Pulmonary artery endothelial cell (primary cell): ENCODE measurements at places on chromosomes 6 and 20.
A peak's percentile ranks its signal among the peaks of the same experiment; 100 is the strongest.

DNA sequence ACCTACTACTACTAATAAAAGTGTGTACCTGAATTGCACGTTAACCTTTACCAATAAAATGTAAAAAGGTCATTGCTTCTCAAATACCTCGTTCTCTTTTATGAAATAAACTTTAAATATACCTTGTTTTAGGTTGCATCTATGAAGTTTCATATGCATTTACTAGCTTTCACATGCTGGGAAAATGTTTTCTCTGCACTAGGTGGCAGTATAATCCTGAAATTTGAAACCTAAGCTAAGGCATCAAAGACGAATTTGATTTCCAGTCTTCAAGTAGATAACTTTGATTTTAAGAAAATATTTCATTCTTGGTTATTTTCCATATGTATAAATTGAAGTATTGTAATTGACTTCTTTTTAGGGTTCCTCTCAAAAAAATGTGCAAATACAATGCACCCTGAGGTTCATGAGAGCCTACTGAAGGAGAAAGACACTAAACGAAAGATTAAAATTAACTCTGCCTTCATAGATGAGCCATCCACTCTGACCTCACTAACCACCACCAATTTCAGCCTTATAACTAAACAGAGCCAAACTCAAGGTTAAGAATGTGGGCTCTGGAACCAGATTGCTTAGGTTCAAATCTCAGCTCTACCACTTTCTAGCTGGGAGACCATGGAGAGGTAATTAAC, 7.3 kb upstream of the COL9A1 start:
- DNase-seq = no peak

DNA sequence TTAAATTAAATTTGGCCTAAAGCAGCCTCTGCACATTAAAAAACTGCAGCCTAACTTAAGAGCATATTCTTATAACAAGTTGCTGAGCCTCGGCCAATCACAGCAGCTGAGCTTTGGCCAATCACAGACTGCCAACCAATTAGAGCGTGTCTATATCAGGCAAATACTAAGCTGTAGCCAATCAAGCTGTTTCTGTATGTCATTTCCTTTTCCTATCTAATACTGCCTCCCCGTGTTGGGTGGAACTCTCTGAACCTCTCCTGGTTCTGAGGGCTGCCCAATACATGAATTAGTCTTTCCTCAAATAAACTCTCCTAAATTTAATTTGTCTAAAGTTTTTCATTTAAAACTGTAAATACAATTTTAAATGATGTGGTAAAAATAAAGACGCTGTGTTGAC, 3.9 kb upstream of the TMEM244 start:
- DNase-seq = no peak

DNA sequence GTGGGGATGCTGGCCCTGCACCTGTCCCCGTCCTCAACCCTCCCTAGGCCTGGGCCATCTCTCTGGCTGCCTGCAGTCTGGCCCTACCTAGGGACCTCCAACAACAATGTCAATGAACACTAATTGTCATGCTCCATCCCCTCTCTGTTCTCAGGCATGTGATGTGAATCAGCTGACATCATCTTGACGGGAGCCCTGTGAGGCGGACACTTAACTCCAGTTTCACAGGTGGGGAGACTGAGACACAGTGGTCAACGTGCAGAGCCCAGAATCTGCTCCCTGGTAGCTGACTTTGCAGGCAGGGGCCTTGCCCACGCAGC, 762 bp upstream of the TCEA2 start:
- DNase-seq = no peak

DNA sequence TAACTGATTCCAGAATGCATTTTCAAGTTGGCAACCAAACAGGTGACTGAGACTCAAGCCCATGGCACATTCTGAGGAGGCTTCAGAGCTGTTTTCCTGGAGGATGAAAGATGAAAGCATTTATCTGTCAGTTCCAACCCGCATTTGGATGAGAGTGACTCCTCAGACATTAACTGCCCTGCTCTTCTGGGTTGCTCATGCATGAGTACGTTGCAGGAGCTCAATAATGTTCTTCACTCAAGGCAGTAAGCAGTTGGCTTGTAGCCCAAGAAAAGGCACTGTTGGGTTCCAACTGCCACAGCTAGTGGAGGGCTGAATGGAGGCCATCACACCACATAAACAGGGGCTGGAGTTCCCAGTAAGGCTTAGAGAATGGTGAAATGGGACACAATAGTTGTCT, 155.3 kb downstream of the FUT9 start:
- DNase-seq = no peak

- DNase-seq = no peak
Measured at GRCh38 chr20:3563548-3564177, 92.8 kb downstream of the ATRN start.

GRCh38 chr6:37784585-37784967, 35.0 kb upstream of the ZFAND3 start:
- DNase-seq = no peak

- no peak for DNase-seq
Measured at GRCh38 chr6:1952740-1953360, 292.6 kb downstream of the GMDS start.

- peak; percentile 24 for DNase-seq
Measured at GRCh38 chr6:129889580-129889979, 28.5 kb upstream of the TMEM244 start.

GRCh38 chr20:35796571-35796970, 24.8 kb downstream of the PHF20 start:
- DNase-seq = no peak

DNA sequence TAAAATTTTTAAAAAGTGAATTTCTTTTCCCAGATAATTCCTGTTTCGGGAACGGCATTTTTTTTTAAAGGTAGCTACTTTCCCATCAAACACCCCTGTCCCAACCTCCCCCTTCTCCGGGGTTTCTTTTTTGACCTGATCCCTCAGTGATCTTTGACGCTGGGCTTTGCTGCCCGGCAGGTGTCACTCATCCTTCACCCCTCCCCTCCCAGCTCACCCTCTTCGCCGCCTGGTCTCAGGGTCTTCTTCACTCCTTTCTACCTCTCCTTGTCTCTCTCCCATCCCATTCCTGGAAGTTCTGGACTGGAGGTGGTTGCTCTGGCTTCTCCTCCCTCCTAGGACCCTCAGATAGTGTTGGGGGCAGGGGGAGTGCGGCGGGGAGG, 329 bp upstream of the GPR6 start:
- no peak for DNase-seq

GRCh38 chr6:123091091-123091895, 95.3 kb downstream of the CLVS2 start:
- DNase-seq = peak; percentile 29

GRCh38 chr6:9523462-9523861, 891.4 kb downstream of the TFAP2A start:
- DNase-seq = peak; percentile 54

DNA sequence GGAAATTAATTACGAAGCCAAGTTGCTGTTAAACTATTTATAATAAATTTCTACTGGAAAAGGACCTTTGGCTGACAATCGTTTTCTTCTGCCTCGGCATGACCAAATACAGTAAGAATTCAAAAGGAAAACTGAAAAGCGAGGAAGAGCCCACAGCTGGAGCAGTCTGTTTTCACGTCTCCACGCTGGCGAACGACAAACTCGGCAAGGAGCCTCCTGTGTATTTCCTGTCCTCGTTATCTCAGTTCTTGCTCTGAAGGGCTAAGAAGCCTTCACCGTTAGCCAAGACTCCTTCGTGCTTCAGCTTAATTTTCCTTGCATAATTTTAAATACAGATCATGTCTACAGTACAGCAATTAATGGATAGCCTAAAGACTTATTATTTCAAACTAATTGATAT, 214.3 kb upstream of the PLCB4 start:
- DNase-seq = no peak

DNA sequence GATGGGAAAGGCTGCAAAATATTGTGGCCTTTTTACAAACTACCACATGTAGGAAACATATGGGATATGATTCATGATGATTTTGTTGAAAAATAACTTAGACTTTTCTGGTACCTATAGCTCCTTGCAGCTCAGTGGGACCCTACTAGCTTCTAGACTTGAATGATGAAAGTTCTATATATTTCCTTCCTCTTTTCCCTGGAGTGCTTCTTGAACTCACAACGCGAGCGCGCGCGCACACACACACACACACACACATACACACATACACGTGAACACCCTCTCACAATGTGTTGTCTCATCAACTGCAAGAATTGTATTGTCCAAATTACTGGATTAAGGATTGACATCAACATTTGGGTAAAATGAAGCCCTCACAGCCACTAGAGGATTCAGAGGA, 61.9 kb downstream of the TOX2 start:
- DNase-seq = no peak

- DNase-seq = no peak
Measured at GRCh38 chr20:59752101-59752586, 147.8 kb downstream of the PHACTR3 start.

DNA sequence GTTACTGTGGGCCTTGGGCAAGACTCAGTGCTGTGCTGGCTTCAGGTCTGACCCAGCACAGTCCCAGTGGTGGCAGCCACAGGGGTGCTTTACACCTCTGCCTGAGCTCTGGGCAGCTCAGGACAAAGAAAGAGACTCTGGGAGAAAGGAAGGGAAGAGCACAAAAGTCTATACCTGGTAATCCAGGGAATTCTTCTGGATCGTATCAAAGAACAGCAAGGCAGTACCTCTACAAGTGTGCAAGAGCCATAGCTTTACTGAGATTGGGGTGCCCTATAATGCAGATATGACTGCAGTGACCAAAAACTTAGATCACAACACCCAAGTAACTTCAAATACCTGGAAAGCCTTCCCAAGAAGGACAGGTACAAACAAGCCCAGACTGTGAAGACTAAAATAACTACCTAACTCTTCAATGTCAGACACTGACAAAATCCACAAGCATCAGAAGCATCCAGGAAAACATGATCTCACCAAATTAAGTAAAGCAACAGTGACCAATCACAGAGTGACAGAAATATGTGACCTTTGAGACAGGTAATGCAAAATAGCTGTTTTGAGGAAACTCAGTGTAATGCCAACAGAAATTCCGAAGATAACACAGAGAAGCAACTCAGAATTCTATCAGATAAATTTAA, 47.9 kb upstream of the LIN28B start:
- DNase-seq = no peak

DNA sequence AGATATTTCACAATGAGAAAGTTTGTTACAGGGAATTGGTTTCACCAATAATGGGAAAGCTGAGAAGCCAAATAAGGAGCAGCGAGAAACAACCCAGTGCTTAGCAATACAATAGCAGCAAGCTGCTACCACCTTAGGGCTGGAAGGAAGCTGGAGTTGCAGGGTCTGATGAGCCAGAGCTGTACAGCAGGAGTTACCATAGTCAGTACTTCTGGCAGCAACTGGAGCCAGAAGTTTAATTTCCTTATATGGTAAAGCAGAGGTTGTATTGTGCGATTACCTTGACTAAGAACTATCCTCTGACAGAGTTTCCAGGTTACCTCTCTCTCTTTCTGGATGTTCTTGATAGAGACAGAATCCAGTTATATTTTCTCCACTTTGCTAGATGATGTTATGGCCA, 137.1 kb upstream of the OLIG3 start:
- no peak for DNase-seq

GRCh38 chr6:75794954-75795739, 46.1 kb downstream of the MYO6 start:
- no peak for DNase-seq

DNA sequence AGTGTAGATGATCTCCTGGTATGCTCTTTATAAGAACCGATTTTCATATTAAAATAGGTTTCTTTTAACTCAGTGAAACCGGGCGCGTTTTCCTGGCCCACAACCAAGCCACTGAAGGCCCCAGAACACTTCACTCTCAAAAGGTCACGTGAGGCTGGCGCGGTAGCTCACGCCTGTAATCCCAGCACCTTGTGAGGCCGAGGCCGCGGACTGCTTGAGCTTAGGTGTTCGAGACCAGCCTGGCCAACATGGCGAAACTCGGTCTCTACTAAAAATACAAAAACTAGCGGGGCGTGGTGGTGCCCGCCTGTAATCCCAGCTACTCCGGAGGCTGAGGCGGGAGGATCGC, 402 bp upstream of the TAF8 start:
- no peak for DNase-seq

GRCh38 chr6:142927904-142928303, 17.1 kb downstream of the HIVEP2 start:
- DNase-seq = no peak
